NCI-H2029 treated with DMSO at 0.1 percent for 48 hours (cell line): ENCODE measurements at places on chromosomes 2 and 18.

DNA sequence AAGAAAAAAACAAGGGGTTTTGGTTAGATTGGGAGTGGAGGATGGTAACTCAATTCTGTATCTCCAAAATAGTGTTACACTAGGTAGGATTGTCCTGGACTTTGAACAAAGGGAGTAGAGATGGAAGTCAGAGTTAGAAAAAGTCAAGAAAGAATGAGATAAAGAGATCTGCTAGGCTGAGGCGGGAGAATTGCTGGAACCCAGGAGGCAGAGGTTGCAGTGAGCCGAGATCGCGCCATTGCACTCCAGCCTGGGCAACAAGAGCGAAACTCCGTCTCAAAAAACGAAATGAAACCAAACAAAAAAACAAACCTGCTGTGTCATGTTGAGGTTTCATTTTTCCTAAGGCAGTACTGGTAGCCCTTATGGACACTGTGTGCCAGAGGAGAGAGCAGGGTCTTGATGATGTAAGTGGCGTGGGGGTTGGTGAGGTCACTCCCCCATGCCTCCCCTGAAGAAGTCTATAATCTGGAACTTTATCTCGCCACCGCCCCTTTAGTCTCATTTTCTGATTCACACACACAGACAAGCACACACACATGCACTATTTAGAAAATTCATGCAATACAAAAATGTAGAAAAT lies 10.5 kb downstream of the DRC1 start:
- no peak for DNase-seq

- no peak for DNase-seq
Observed at GRCh38 chr2:224646242-224646846, 61.2 kb upstream of the CUL3 start.

GRCh38 chr2:33230842-33231241 lies 245.6 kb upstream of the RASGRP3 start:
- no peak for DNase-seq

DNA sequence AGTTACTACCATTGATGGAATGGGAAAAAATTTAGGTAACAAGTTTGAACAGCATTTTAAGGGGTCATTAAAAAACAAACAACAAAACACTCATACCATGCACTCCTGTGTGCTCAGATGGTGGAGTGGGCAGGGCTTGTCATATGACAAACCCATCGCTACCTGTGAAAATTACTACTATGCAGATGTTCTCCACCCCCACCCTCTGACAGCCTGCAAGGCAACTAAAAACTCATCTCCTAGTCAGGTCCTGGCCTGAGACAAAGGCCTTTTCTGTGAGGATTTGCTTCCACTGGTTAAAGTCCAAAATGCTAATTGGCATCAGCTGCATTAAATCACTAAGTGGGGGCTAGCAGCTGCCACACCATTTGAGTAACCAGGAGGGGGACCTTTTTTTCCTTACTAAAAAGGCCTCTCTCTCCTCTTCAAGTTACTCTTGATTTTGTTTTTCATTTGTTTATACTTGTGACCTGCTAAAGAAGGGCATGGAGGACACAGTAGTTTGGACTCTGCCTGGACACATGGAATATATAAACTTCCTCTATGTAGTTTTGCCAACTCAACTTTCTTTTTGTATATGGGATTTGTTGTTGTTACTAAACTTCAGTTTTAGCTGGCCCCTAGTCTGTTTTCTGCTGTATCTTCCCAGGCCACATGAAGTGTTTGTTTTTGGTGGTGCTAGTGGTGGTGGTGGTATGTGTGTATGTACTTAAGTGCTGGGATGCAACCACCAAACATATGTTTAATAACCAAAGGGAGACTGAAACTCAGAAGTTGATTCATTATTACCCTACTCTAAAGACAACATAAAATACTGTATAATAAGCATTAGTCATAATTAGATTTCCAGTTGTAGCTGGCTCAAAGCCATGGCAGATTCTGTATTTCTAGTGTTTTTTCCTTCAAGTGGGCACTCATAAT lies 121.3 kb downstream of the MAP4K4 start:
- peak; percentile 42 for DNase-seq

DNA sequence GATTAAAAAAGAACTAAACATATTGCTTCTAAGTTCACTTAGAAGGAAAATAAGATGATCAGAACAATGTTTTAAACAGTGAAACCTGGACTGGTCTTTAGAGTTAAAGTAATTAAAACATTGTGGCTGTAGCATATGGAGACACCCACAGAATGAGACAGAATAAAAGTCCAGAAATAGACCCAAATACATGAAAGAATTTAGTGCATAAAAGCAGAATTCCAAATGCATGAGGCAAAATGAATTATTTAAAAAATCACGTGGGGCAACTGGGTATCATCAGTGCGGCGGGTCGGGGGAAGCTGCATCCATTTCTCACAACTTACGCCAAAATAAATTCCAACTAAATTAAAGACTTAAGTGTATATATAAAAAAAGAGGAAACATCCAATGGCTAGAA lies 12.1 kb downstream of the RNF149 start:
- no peak for DNase-seq

DNA sequence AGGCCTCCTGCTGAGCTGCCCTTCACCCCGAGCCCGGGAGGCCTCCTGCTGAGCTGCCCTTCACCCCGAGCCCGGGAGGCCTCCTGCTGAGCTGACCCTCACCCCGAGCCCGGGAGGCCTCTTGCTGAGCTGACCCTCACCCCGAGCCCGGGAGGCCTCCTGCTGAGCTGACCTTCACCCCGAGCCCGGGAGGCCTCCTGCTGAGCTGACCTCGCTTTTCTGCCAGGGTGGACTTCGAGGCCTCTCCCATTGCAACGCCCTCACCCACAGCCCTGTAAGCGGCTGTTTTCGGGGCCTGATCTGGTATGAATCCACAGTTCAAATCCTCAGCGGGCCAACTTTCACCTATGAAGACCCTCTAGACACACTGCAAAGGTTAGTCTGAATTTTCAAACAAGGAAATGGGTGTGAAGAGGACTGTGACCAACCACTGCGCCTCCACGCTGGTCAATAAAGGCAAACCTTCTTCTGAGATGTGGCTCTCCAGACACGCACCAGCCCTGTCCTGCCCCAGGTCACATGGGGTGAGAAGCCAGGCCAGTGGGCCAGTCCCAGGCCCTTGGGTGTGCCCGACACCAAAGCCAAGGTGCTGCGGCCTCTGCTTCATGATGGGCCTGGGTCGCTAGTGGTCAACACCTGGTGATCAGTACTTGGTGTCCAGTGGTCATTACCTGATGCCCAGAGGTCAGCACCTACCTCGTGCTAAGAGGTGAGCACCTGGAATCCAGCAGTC lies 225.1 kb upstream of the SALL3 start:
- DNase-seq, result no peak

GRCh38 chr2:208224802-208225201 lies 30.1 kb downstream of the IDH1 start:
- DNase-seq, result no peak

DNA sequence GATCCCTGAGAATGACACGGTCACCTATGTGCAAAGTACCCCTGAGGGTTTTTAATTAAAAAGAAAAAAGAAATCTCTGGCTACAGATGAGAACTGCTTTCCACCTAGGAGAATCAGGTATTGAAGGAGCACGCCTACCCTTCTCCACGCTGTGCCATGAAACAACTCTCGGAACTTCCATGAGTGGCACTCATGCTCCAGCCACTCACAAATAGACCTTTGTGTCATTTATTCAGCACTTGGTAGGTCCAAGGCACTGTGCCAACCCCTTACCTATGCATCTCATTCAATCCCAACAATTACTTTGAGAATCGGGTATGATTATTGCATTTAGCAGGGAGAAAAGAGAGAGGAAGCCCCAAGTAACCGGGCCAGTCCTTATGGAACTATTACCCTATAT lies 44.9 kb upstream of the TTC39C start:
- no peak for DNase-seq

- DNase-seq, result no peak
Observed at GRCh38 chr2:54680397-54681041, 42.9 kb upstream of the EML6 start.

- DNase-seq, result no peak
Observed at GRCh38 chr2:143856978-143857377, 662.9 kb downstream of the ZEB2 start.

DNA sequence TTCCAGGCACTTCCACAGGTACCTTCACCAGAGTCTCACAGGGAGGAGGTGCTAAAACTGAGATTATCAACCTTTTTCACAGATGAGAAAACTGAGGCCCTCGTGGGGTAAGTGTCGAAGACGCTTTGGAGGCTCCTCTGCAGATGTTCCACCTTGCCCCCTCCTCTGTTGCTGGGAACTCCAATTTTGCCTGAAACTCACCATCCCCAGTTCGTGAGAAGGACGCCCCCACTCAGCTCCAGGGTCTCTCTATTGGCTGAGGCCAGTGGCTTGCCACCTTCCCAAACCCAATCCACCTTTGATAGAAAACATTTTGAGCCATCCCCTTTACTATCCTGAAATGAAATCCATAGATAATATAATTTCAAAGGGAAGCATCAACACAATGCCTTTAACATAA lies 109.1 kb downstream of the CYP26B1 start:
- no peak for DNase-seq

DNA sequence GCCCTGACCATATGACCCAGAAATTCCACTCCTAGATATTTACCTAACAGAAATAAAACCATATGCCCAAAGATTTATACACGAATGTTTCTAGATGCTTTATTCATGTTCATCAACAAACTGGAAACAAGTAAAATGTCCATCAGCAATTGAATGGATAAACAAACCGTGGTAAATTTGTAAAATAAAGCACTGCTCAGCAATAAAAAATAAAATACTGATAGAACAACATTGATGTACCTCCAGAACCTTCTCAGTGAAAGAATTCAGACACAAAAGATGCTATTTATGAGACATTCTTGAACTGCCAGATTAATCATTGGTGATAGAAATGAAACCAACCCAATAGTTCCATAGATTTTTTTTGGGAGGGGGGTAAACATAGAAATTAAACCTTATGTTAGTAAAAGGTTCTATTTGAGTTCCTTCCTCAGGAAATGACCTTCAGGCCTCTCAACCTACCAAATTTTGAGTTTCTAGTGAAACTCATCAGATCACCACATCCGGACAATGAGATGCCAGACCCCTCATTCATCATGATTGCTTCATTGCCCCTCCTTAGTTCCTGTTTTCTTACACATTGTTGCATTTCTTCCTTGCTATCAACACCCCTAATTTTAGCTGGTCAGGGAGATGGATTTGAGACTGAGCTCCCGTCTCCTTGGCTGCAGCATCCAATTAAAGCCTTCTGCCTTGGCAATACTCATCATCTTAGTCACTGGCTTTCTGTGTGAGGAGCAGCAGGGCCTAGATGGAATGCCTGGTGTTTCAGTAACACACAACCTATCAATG lies 203.5 kb downstream of the LPIN1 start:
- no peak for DNase-seq

- no peak for DNase-seq
Observed at GRCh38 chr2:130829015-130829414, 7.7 kb upstream of the ARHGEF4 start.

DNA sequence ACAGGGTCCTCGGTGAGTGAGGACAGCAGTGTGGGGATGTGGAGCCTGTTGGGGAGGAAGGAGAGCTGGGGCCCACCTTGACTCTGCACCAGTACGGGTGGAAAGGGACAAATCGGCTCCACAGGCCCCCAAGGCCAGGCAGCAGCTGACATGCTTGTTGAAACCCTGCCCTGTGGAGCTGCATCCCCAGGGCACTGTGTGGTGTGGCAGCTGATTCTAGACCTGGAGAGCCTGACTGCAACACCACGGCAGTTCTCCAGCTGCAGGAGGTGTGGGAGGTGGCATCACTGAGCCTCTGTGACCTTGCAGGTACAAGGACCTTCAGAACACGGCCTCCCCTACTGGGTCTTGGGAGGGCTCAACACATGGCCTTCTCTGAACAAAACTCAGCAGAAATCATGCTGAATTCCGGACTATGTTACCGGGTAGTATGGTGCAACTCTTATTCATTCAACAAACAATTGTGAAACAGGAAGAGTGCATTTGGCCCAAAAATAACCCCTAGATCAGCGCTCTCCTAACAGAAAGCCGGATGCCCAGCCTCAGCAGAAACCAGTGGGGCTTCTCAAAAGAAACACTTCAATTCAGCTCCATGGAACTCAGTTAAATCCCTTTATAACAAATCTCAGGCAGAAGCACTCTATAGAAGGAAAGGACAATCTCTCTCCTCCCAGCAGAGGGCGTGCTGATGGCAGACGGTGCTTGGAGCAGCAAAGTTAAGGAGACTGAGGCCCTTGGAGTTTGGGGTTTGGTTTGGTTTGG lies 104.4 kb upstream of the SALL3 start:
- peak; percentile 19 for DNase-seq

DNA sequence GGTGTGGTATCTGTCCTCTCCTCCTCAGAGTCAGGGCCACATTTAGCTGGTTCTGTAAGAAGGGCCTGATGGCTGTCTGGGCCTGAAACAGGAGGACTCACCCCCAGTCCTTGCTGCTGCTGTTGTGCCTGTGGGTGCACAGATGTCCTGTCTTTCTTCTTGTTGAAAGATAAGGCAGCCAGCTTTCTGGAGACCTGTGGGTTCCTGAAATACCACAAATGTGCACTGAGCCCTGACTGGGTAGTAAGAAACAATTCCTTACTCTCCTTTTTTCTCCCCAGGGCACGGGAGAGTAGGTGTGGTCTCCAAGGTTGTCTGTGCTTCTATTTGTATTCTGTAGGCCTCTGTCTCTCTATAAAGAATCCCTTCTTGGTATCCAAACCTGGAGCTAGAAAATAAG lies 96.2 kb upstream of the DLX2 start:
- no peak for DNase-seq

DNA sequence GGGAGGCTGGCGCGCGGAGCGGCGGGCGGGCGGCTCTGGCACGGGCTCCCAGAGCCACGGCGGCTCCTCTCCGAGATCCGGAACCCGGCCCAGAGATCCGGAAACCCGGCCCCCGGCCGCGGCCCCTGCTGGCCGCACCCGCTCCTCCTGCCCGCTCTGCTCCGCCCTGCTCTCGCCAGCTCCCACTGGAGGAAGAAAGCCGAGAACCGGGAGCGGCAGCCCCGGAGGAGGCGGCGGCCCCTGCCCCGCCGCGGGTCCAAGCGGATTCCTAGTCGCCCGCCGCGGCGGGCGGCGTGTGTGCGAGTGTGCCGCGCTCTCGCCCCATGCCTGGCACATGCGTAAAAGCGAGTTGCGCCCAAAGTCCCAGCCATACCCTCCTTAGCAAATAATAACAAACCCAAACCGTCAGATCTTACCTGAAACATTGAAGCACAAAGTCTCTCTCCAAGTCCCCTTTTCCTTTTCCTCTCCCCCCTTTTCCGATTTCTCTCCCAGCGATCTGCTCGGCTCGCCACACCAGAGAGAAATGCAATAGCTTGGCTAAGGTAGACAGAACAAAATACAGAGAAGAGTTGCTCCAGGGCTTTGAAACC lies 108.7 kb upstream of the KCTD1 start:
- no peak for DNase-seq

GRCh38 chr18:12433829-12434540 lies 26.3 kb downstream of the PRELID3A start:
- no peak for DNase-seq
